ENCODE measurements at places on chromosomes 6 and 20.

GRCh38 chr6:125050663-125051318 lies 88.6 kb downstream of the RNF217 start:
- no peak for DNase-seq

- peak; percentile 54 for DNase-seq
Observed at GRCh38 chr6:54267798-54268197, 40.4 kb upstream of the TINAG start.

DNA sequence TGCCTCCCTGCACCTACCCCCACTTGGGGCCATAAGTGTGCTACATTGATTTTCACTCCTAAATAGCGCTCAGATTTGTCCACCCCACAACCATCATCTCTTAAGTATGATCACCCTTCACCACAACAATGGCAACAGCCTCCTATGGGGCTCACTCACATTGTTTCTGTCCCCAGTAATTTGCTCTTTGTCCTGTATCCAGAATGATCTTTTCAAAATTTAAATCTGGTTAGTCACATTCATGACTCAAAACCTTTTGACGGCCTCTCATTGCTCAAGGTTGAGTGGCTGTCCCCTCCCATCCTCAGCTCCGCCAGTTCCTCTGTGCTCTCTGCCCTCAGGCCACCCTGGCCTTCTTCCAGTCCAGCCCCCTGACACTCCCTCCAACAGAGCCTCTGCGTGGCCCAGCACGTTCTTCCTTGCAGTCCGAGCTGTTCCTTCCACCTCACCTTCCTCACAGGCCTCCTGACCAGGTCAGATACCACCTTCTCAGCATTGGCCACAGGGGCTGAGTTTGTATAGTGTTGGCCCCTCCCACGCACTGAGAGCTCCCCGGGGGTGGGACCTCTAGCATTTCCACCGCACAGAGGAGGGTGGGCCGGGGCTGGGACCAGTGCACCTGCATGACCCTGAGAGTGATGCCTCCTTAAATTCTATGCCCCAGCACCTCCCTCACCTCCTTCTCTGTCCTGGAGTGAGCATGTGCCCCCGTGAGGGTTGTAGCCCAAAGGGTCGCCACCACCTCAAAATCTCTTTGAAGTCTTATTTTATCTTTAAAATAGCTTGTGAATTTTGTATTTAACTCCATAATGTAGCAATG lies 2.4 kb upstream of the PPP1R3G start:
- DNase-seq, result peak; percentile 10

- DNase-seq, result no peak
Observed at GRCh38 chr6:12132351-12133222, 120.5 kb downstream of the HIVEP1 start.

DNA sequence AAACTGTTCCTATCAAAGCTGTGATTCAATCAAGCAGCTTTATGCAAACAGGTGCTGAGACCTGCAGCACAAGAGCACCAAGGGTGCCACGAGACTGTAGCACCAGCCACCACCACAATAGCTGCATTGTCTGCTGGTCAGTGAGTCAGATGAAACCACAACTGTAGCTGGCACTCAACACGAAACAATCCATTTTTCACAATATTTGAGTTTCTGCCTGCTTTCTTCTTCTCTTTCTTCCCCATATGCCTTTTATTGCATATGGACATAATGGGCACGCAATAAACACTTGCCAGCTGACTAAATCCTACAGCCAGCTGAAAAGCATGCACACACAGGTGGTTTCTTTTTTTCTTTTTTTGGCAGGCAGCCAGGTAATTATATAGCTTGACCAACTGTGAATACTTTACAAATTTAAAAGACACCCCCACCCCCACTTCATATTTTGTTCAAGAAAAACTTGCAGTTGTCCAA lies 16.6 kb downstream of the SLC2A12 start:
- DNase-seq, result peak; percentile 88

GRCh38 chr20:32607727-32608663 lies 22.9 kb upstream of the NOL4L start:
- no peak for DNase-seq

DNA sequence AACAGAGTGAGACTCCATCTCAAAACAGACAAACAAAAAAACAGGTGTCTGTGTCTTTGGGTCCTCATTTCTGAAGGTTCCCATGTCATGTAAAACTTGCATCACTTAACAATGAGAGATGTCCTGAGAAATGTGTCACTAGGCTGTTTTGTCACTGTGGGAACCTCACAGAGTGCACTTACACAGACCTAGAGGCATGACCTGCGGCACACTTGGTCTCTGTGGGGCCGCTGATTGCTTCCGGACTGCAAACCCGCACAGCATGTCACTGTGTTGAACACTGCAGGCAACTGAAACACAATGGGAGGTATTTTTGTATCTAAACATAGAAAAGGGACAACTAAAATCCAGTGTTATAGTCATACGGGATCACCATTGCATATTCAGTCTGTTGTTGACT lies 42.3 kb upstream of the TMEM181 start:
- DNase-seq, result no peak

DNA sequence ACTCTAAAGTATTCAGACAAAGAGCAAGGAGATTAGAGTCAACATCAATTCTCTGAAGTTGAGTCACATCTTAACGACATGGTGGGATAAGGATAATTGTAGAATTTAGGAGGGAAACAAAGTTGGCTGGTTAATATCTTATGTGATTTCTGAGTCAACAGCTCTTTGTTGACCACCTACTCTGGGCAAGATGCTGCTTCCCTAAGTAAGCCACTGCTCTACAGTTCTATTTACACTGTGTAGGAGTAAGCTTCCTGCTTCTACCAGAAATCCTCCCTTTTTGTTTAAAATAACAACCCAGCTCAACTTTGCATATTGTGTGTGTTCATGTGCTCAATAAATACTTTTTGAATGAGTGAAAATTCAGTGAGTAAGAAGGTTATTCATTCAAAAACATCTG lies 3.1 kb downstream of the HS3ST5 start:
- no peak for DNase-seq

- no peak for DNase-seq
Observed at GRCh38 chr6:72560721-72561593, 60.9 kb upstream of the KCNQ5 start.

GRCh38 chr20:35592339-35592974 lies 23.2 kb upstream of the SPAG4 start:
- no peak for DNase-seq

DNA sequence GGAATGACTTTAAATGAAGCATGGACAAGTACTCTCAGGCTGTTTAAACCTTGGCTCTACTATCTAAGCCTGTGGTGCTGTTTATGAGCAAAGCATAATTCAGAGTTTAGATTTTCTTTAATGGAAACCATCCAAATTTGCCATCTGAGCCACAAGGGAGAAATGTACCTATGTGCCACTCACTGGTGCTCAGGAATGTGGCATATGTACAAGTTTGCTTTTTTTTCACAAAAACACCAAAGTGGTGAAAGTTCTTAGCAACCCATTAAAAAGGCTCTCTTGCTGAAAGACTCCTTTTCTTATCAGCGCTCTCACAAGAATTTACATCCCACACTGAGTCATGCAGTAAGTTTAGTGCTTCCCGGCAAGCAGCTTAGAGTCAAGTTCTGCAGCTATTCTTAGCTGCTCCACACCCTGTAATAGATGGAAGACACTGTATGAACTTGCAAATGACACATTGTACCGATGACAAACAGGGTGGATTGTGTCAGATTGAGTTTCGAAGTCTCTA lies 57.3 kb upstream of the MLIP start:
- DNase-seq, result peak; percentile 48

GRCh38 chr20:2800521-2801285 lies at the start of gene CPXM1:
Gene CPXM1, minus strand, starts transcription at chr20:2800627. Its CDS starts 55 bp downstream, at chr20:2800572.
- DNase-seq, result no peak

- DNase-seq, result no peak
Observed at GRCh38 chr20:34557936-34558319, 590 bp upstream of the MAP1LC3A start.

- no peak for DNase-seq
Observed at GRCh38 chr6:16343593-16343992, 105.2 kb downstream of the GMPR start.

DNA sequence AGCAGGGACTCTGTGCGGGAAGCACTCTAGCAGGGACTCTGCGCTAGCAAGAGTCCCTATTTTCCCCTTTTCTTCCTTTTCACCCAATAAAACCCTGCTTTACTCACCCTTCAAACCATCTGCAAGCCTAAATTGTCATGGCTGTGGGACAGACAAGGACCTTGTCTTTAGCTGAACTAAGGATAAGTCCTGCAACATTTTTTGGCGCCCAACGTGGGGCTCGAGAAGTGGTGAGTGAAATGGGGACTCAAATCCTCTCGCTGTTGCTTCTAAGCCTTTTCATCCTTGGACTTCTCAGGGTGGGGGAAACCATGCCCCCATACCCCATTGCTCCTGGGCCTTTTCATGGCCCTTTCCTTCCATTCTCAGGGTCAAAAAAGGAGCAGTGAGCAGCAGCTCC lies 46.4 kb downstream of the IMPG1 start:
- DNase-seq, result no peak

DNA sequence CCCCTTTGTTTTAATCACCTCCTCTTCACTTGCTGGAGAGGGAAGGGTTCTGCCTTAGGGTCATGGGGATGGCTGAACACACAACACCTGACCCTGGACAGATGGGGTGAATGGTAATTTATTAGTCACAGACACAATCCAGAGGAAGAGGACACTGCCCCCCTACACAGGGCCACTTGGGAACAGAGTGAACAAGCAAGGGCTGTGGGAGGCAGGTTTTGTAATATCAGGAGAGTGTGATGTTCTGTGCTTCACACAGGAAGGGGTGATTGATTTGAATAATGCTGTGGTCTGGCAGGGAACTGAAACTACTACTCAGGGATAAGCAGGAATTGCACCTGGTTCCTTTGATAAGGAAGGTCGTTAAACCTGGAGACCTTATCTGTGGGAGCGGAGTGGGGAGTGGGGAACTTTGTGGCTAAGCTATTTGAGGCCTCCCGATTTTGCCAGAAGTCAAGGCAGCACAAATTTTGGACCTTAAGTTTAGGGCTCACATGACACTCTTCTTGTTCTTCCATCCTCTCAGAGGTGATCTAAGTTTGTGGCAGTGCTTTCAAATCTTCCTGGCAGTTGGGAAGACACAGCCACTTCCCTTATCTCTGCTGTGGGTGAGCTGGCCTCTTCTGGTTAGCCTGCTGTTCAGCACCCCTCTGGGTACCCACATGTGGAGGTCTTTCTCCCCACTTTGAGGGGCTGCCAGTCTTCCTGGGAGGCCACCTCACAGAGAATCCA lies 77.8 kb downstream of the CD164 start:
- no peak for DNase-seq

DNA sequence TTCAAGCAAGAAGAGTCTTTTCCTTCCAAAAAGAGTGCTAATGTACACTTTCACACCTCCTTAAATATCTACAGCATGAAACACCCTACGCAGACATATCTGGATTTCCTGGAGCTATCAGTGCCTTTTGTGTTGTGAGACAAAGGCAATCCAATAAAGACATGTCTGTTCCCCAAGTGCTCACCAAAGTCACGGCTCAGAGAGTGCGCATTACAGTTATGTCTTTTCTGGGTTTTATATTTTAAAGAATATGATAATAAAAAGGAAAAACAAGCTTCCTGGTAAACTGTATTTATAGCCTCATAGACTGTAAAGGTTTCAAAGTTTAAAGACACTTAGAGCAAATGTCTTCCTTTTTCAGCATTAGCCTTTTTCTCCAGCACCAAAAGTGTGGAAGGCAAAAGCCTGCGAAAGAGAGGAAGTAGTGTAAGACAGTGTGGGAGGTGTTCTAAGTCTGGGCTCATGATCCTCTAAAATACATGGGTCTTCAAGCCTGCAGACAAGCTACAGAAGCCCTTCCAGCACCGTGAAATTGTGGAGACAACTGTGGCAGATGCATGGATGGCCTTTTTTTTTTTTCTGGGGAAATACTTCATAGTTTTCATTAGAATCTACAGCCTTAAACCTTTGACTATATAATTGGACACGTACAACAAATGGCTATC lies 135.0 kb upstream of the SLC35B3 start:
- no peak for DNase-seq

GRCh38 chr6:28871335-28872156 lies 52.2 kb downstream of the TRIM27 start:
- DNase-seq, result no peak

- DNase-seq, result peak; percentile 72
Observed at GRCh38 chr6:90286884-90287488, 9.7 kb downstream of the BACH2 start.

- DNase-seq, result no peak
Observed at GRCh38 chr6:46323312-46323965, 152.7 kb upstream of the ENPP5 start.

DNA sequence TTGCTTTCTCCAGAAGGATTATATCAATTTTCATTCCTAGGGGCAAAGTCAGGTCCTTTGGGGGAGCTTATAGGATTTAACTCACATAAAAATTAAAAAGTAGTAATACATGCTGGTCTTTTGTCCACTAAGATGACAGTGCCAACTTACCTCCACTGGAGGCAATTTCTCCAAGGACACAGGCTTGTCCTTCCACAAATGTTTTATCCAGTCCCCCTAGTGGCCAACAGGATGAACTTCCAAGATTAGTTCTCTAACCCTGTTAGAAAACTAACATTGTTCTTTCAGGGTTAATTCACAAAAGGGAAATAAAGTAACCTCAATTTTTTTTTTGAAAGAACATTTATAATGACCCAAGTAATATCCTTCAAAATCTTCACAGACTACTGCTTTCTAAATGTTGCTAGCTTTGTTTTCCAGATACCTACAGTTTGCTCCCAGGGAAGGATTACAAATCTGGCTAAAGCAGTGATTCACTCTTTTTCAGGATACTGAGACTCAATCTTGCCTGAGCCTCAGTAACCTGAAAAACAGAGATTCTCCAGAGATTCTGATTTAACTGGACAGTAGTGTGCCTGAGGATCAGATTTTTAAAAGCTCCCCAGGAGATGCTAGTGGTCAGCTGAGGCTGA lies 31.7 kb upstream of the UBR2 start:
- DNase-seq, result peak; percentile 79

GRCh38 chr6:45382391-45382790 lies 4.7 kb upstream of the SUPT3H start:
- DNase-seq, result no peak

DNA sequence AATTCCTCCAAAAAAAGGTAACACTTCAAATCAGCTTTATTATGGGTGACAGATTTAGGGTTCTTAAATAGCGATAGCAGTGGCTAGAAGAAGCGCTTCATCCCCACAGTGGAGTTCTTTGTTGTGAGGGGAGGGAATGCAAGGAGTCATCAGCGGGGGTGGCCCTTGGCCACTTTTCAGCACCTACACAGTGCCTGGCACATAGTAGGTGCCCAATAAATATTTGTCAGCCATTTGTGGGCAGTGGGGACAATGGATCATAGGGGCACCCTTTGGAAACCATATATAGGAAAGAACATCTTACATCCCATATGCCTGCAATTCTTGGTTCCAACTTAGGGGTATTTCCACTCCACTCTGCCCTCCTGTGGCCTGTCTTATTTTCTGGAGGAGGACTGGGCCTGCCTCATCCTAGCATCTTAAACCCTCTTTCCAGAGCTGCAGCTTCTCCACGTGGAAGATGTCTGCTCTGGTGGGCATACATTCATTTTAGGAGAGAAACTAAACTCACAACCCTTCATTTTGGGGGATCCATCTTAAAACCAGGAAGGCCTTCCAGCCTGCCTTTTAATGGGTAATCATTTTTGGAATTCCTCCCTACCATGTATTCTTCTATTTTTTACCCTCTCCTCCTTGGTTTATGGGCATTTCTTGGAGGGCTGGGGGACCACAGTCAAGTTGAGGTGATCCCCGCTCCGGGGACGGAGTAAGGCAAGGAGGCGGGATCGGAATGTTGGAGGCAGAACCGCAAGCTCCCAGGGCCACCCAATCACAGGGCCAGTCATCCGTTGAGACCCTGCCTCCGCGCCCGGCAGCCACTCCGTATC lies 2.6 kb upstream of the GPSM3 start:
- peak; percentile 57 for DNase-seq
